ENCODE measurements at places on chromosomes 2 and 18.

- no peak for DNase-seq
These were observed 152.3 kb downstream of the ANTXR1 start for GRCh38 chr2:69165091-69165880.

DNA sequence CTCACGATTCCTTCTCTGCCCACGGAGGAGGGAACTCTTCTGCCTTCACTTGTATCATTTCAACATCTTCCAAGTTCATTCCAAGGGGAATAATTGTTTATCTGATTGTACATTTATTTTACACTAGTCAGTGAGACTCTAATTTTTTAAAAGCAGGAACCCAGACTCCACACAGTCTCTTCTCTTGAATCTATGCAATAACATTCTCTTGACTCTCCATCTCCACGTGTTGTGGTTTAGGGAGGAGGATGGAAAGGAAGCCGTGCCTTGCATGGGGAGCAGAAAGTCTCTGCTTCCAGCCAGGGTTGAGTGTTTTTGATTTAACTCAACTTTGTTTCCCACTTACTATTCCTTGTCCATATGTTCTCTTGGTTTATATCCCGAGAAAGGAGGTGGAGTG lies 131.1 kb upstream of the RIOK3 start:
- DNase-seq = no peak

GRCh38 chr2:70431716-70432347 lies 121.8 kb downstream of the TGFA start:
- no peak for DNase-seq

DNA sequence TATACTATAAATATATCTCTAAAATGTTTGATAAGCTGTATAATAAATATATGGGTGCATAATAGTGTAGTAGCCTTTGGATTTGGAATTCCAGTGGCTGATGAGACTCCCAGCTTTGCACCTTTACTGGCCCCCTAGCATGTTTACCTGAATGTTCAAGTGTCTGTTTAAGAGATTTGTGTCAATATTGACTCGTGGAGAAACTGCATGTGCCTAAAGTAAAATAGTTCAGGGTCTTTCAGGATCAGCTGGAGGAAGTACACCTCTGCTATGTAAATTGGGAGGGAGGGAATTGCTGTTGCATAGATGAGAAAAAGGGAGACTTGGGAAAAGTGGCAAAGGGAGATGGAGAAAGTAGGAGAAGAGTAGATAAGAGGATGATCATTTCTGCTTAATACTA lies 23.9 kb downstream of the ME2 start:
- DNase-seq = no peak

GRCh38 chr18:43533371-43533770 lies 256.1 kb upstream of the SYT4 start:
- DNase-seq = no peak

- DNase-seq = no peak
These were observed 8.9 kb upstream of the SESTD1 start for GRCh38 chr2:179273461-179273962.

- DNase-seq = no peak
These were observed 4.9 kb downstream of the KCNE4 start for GRCh38 chr2:223056701-223057418.

DNA sequence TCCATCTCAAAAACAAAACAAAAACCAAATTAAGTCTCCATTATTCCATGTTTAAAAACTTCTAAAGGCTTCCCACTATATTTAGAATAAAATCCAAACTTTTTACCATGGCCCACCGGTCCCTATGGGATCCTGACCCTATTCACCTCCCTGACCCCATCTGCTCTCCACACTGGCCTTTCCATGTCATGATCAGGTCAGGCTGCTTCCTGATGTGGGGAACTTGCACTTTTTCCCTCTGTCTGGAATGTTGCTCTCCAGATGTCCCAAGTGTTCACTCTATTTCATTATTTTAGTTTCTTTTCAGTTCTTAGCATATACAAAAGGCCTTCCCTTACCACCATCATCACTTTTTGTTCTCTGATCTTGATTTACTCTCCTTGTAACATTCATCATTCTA lies 7.5 kb upstream of the MTA3 start:
- no peak for DNase-seq

GRCh38 chr2:69033461-69034095 lies 20.6 kb downstream of the ANTXR1 start:
- DNase-seq = no peak

DNA sequence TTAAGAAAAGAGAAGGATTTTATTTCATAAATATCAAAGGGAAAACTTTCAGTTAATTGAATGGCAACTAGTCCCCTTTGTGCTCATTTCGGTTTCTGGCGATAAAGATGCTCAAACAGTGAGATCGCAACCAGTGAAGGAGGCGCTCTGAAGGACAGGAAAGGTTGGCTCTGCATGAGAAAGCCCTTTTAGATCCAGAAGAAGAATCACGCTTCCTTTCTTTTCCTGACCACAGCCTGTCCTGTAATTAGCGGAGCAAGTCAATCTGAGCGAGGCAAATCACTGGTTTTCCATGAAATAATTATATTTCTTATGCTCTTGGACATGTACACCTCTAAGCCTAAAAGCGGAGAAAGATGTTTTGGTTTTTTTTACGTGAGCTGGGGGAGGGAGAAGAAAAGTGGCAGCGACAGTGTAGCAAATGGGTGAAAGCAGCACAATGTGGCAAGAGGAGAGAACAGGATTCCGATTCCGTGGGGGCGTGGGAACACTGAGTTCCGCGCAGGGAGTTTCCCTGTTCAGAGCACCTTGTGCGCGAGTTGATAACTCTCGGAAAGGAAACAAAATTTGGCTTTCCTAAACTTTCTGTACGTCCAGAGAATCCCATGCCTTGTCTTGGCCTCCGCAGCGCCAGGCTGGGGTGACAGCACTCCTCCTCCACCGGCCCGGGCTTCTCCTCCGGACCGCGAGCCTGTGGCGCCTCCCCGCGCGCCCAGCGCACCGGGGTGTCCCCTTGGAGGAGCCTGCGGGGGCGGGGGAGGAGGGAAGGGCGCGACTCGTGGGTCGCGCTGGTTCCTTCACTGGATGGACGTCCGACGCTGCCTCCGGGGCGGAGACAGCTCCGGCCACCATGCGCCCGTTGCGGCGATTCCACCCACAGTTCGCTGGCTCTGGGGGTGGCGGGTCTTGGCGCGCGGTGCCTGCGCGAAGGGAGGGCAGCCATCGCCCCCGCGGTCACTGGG lies 620 bp upstream of the SLC9A2 start:
- peak; percentile 25 for DNase-seq

DNA sequence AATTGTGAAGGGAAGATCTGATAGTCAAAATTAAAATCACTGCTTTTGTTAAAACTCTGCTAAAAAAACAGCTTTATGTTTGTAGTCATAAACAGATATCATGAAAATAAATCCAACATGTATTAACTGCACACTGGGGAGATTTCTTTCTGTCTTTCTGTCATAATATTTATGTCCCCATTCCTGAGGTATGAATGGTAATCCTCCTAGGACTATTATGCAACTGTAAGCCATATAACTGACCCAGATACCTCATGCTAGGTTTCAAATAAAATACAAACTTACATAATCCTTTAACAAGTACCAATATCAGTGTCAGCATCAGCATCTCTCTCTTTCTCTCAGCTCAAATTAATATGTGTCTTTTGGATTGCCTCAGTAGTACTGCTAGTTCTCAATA lies 18.2 kb downstream of the IFIH1 start:
- DNase-seq = no peak

DNA sequence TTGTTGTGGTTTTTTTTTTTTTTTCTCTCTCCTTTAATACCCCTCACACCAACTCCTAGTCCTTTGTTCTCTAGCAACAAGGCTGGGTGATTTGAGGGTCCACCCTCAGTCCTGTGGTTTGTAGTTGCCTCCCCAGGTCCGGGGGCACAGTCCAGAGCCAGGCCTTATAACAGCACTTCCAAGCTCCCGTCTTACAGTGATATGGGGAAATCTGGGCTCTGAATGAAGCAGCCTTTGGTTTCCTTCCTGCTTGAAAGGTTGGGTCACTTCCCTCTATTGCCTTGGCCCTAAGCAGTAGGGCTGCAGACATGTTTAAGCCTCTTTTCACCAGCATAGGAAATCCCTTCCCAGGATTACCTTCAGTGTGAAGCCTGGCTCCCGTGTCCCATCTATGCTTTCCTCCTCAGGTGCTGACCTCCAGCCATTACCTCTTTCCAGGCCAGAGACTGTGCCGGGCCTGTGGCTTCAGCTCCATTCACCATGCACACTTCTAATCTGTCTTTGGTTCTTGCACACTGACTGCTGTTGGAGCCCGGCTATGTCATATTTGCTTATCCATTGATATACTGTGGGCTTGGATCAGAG lies 21.2 kb upstream of the NTSR2 start:
- DNase-seq = no peak

DNA sequence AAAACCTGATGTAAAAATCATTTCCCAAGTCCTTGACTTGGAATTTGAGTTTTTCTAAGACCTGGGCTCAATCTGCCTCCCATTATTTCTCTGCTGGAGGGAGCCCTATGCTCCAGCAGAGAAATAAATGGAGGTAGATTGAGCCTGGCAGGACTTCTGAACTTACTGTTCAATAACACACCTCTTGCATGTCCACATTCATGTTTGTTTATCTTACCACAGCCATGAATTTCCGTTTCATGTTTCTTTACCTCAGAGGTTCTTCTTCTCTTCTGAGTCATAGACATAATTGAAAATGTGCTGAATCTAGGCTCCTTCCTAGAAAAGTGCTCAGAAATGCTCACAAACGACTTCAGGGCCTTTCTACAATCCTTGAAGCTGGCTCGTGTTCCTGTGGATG lies 170.8 kb downstream of the PMAIP1 start:
- DNase-seq = no peak

DNA sequence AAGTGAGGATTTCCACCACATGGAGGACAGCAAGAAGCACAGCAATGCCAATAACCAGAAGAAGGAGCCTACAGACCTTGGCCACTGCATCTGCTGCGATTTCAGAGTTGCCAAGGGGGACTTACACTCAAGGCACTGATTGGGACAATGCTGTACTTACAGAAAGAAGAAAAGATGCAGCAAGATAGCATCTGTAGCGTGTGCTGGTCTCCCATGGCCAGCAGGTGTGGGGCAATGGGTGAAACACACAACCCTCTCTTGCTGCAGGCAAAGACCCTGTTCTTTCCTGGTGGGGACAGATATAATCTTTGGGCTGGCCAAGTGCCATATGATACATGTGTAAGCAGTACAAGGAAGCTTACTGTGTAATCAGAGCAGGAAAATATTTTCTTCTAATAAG lies 85.4 kb upstream of the GPR45 start:
- DNase-seq = no peak

- no peak for DNase-seq
These were observed 559.9 kb upstream of the MEX3C start for GRCh38 chr18:51757255-51757924.

DNA sequence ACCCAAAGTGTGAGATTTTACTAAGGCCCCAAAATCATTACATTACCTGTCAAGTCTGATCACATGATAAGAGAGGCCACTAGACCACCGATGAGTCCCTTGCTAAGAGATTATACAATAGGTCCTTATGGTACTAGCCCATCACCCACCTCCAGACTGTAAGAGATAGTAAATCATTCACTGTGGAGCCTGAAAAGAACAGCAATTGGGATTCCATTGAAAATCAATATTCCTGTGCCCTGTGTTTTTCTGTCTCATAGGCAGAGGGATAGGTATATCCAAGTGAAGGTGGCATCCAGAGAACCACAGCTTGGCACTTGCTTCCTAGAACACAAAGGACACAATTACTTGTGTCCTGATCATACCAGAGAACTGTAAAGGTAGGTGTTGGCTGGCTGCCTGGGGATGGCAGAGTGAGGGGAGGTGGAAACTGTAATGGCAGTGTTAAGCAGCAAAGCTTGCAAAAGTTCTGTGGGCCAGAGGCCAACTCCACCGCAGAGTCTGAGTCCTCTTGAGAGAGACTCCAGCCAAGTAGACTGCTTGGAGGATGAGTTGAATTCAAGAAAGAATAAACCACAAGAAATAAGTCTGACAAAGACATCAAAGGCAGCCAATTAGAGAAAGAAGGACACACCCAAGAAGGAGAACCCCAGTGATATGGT lies 102.0 kb upstream of the PIEZO2 start:
- no peak for DNase-seq

All from ELF-1 (cell line).